ENCODE measurements at places on chromosomes 13 and 19.

DNA sequence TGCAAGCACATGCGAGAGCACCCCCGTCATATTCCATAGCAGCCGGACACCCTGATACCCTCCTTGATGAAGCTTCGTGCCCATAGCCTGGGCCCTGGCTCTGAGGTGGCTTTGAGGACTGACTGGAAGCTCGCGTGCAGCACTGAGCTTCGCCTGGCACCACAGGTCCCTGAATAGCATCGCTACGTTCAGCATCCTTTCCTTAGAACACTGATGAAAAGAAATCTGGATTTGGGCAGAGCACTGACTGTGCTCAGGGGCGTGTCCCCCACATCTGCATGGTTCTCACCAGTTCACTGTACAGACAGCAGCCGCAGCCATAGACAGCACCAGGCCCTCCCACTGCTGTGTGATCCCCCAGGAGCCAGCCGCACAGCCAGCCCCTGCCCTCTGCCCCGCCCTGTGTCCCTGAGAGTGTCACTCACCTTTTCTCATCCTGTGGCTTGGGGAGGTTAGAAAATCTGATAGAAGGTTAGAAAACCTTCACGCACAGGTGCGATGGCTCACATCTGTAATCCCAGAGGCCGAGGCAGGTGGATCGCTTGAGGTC is 49.3 kb upstream of the SPACA7 start:
- no peak for DNase-seq

DNA sequence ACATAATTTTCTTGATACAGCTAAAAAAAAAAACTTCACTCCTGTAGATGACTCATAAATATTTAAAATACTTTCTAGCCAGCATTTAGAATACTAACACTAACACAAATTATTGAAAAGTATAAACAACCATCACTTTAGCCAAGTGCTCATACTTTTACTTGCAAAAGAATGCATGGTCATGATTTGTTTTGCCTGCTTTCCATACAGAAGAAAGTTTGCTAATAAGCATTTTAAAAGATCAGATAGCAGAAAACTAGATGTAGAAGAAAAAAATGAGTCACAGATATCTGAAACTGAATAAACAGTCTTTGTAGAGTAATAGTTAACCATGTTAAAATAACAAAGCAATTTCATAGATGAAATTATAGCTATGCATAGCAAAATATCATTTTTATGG is 2280.4 kb upstream of the PCDH20 start:
- DNase-seq: no peak

DNA sequence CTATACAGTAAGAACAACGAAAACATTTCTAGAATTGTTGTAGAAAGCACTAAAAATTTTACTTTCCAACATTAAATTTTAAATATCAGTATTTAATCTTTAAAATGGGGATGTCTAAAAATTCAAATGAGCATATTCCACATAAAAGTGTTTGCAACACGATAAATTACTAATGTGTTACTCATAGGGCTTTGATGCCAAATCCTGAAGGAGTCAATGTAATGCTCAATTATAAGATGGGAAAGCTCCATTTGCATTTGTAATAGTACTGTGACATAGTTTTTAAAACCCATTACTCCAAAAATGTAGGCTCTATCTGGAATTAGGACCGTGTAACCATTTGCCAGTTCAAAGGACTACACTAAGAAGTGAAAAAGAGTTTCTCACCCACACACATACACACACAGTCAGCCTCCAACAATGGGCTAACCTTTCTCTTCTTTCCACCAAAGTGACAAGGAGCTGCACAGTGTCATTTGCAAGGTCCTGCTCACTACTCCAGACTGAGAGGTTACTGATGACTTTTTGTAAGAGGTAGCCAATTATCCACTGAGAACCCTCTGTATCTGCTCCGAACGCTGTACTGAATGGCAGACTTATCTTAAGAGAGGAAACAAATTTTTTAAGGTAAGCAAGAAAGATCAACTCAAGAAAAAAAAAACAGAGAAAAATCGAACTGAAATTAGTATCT is 26.1 kb upstream of the EEF1AKMT1 start:
- DNase-seq: no peak

- DNase-seq: peak; percentile 49
Measured at GRCh38 chr19:17687857-17688784, at the start of gene UNC13A. Gene UNC13A (minus strand): TSS chr19:17688354. CDS start chr19:17688199, 155 bp downstream.

GRCh38 chr13:61084988-61085387 is 330.7 kb downstream of the PCDH20 start:
- no peak for DNase-seq

DNA sequence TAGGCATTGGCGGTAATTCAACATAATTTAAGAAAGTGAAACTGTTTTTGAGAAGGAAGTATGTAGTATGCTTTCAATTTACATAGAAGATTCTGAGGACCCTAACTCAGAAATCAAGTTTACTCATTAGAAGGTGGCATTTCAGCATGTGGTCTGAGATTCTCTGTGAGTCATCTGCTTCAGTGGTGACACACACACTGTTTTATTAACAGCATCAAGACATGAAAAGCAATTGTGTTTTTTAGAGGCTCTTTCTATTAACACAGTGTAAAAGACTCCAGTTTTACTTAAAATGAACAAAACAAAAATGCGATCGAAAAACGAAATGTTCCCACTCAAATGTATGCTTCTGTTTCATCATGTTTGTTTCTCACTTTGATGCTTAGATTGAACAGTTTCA is 802.1 kb upstream of the SLITRK6 start:
- no peak for DNase-seq

DNA sequence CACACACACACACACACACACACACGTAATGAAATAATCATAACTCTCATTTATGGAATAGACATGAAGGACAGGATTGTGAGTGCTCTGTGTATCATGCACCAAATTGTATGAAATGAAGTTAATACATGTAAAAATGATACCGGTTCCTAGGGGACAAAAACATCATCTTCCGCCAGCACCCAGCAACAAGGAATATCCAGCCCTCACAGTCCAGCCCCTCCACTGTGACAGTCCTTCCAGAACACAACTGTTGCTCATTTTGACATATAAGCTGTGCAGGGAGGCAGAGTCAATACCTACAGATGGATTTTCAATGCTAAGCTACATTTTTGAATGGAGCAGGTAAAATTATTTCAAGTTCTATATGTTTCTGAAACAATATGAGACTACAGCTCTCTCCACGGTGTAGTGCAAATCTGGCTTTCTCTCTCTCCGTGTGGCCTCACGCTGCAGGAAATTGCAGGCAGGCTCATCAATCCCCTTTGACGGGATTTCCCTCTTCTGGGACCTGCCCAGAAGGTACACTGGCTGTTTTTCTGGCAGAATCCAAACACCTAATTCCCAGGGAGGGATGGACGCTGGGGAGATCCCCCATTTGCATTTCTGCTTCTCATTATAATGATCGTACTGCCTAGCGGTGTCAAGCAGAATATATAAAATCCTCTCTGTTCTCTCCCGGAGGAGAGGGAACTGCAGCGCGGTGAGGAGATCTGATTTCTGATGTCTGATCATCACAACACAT is 494.0 kb downstream of the LIG4 start:
- no peak for DNase-seq

DNA sequence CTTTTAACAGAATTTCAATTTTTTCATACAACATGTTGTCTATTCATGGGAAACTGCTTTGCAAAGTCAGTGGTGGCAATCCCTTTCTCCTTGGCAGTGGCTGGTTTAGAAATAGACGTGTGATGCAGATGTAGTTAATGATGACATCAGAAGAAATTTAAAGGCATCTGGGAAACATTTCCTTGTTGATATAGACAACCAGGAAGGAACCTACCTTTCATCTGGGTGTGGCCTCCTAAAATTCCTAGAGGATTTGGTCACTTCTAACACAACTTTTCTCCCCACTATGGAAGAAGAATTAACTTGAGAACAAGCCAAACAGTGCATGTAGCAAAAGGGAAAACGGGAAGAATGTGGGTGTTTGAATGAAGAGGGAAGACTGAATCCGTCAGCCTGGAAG is 102.8 kb downstream of the EFNB2 start:
- no peak for DNase-seq

GRCh38 chr13:110826101-110826500 is 88.8 kb downstream of the ANKRD10 start:
- DNase-seq: no peak

DNA sequence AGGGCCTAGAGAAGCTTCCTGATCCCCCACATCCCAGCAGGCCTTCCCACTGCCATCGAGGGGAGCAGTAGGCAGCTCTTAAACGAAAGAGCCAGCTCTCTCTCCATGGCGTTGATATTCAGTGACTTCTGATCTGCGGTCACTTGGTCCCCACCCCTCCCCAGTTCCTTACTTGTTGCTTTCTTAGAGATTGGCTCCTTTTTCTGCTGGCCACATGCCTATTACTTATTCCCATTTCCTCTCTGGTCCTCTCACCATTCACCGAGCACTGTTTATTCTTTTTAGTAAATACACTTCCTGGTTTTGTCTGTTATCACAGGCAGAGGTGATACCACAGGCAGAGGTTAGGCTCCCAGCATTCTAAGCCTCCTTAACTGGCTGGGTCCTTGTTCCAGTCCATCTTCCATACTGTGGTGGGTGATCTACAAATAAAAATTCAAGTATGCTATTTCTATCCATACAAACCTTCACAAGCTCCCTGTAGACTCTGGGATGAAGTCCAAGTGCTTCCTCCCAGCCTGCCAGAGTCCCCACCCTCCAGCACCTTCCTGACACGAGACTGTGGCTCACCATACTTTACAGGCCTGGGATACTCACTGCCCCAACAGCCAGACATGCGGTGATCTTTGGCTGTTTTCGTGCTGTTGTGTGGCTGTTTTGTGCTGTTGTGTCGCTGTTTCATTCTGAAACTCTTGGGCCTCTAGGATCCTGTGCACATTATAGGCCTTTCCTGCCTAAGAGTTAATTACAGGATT is 315.9 kb downstream of the ATP8A2 start:
- no peak for DNase-seq

DNA sequence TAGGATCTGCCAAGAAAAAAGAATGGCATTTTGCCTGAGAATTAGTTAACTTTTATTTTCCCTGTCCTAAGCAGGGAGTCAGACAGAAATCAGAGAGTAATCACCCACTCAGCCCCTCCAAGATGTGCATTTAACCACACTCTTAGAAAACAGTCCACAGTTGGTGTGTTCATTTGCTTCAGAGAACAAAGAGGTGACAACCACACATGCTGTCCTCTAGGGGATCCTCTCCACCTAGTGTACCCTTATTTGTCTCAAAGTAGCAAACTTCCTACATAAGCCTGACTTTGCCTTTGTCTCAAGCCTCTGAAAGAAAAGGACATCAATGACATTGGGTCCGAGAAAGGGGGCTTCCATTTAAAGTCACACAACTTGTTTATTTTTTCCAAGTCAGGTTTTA is 107.0 kb upstream of the RFC3 start:
- DNase-seq: no peak

- peak; percentile 38 for DNase-seq
Measured at GRCh38 chr19:3275583-3276340, 51.3 kb downstream of the CELF5 start.
